SK-N-DZ (cell line): ENCODE measurements at places on chromosomes 12 and 14.

DNA sequence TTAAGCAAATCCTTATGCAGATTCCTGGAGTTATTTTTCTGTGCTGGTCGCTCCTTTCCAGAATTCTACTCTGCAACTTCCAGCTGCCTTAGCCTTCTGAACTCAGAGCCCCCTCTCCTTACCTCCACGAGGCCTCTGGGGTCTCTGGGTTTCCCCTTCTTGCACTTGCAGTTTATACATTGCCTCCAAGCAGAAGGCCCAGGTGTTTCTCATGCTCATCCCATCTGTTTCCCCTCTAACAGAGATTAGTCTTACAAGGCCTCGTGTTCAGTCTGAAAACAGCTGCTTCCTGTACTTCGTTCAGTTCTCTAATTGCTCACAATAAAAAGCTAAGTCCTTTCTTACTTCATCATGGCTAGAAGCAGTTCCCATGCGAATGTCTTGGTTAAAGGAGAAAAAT is 134.4 kb upstream of the FGD4 start:
- no peak for DNase-seq

DNA sequence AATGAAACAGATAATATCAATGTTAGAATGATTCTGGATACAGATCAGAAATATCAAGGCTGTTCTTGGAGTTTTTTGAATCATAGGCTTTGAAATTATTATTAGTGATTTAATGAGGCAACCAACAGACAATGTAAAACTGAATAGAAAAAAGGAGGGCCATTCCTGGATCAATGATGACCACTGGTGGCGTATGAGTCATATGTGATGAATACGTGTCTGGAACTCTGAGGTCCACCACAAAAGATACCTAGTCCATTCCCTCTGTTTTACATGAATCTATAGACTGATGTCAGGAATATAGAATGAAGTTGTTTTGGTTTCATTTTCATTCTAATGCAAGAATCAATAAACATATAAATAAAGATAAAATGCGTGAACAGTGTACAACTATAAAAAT is 78.3 kb upstream of the RTL1 start:
- DNase-seq: no peak

DNA sequence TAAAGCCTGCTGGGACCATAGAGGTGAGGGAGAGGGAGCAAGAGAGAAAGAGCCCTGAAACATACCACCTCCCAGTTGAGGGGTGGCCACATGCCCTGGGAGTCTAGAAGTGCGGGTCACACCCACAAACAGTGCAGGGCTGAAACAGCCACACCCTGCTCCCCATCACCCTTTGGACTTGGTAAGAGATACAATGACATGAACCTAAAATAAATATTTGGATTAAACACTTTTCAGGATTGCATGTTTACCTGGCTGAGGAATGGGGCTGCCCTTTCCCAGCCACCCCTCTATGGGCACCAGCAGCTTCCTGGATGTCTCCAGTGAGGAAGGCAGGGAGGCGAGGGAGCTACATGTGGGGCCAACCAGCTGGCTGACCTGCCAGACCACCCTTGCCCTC is 39.0 kb upstream of the TC2N start:
- no peak for DNase-seq

GRCh38 chr12:100823963-100824362 is 29.4 kb downstream of the ANO4 start:
- no peak for DNase-seq

- DNase-seq: no peak
These were observed 8.8 kb downstream of the SERPINA1 start for GRCh38 chr14:94379291-94380224.

DNA sequence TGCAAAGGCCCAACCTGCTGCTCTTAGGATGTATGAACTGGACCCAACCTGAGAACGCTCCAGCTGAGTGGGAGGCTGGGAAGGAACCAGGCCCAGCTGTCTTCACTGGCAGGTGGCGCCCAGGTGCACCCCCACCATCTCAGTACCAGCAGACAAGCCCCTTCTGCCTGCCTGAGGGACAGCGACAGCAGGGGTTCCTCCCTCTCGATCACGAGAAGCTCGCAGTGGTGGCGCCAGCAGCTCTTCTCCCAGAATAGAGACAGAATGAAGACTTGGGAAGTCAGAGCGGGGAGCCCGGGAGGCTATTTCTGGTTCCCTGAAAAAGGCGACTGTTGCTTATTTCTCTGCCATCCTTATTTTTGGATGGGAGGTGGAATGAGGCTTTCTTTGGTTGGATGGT is 46.5 kb downstream of the CHGA start:
- DNase-seq: no peak

DNA sequence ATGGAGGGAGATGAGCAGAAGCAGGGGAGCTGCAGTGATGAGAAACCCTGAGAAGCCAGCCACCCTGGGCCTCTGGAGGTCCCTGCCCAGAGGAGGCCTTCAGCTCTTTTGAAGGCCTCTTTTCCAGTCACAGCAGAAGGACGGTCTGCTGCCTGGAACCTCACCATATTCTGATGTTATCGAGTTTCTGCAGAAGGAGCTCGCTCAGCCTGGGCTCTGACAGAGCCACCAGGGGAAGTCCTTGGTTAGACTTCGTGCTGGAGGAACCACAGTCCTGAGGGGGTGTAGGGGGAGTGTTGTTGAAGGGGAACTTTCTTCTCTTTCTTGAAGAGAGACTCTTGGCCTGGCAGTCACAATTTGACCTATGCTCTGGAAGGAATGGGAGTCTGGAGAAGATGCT is 25.1 kb upstream of the BATF start:
- no peak for DNase-seq

DNA sequence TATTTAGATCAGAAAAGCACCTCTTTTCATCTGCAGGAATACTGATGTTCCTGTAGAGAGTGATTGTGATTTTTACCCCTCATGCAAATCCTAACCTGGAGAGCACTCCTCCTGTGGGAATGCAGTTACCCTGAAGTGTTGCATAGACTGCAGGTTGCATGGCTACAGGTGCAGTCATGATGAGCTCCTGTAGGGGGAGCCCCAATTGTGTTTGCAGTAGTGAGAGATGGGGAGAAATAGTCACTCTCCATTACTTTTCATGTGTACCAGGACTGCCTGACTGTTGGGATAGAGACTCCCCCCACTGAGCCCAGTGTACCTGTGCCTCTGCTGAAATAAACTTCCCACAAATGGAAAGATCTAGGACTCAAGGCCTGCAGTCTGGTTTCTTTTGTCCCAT is 1086.5 kb downstream of the SLC6A15 start:
- DNase-seq: peak; percentile 15

DNA sequence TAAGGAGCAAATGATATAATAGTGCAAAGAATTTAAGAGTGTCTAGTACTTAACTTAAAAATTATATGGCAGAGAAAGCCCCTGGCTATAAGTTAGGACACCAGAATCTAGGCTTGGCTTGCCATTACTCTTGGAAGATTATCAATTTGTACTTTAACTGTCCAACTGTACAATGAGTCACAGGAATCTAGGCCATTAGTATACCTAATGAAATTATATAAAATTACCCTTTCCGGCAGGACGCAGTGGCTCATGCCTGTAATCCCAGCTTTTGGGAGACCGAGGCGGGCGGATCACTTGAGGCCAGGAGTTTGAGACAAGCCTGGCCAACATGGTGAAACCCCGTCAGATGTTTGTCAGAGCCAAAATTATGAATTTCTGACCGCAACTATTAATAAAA is 691 bp upstream of the OR6S1 start:
- no peak for DNase-seq

GRCh38 chr12:82793751-82794281 is 107.1 kb downstream of the TMTC2 start:
- DNase-seq: no peak

GRCh38 chr14:76669770-76670169 is 91.5 kb upstream of the VASH1 start:
- DNase-seq: no peak

DNA sequence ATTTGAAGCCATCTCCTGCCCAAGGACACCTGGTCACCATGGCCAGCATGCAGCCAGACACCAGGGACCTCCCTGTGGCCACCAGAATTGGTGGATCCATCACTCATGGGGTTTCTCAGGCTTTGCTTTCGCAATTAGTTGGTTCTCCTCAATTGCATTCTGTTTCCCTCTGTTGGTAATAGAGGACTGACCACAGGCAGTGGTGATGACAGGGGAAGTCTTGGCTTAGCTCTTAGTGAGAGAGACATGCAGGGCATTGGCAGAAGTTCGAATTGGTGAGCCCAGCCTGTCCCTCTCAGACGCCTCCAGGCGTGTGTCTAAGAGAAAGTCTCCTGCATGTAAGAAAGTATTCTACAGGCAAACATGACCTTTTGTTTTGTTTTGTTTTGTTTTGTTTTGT is 21.3 kb downstream of the HCAR2 start:
- DNase-seq: no peak

GRCh38 chr12:67533159-67533558 is 115.4 kb upstream of the DYRK2 start:
- no peak for DNase-seq

DNA sequence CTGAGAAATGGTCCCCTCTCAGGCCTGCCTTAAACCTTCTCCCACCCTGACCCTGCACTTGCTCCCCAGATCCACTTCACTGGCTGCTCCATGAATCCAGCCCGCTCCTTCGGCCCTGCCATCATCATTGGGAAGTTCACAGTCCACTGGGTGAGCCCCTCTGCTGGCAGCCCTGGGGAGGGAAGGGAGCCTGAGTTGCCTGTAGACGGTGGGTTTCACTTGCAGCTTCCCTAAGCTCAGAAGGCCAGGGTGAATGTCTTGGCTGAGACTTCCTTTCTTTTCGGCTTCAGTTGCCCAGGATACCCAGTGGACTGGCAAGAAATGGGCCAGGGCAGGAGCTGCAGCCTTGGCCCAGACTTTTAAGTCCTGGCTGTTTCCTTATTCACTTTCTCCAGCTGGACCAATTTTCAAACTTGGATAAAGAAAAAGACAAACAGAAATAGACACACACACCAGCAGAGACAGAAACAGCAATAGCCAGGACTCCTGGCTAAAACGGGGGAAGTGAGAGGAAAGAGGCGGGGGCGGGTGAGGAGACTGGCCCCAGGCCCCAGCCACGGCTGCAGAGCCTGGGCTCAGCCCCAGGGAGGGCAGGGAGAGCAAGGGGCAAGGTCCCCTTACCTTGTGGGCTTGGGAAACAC is 2.0 kb downstream of the AQP6 start:
- DNase-seq: no peak

DNA sequence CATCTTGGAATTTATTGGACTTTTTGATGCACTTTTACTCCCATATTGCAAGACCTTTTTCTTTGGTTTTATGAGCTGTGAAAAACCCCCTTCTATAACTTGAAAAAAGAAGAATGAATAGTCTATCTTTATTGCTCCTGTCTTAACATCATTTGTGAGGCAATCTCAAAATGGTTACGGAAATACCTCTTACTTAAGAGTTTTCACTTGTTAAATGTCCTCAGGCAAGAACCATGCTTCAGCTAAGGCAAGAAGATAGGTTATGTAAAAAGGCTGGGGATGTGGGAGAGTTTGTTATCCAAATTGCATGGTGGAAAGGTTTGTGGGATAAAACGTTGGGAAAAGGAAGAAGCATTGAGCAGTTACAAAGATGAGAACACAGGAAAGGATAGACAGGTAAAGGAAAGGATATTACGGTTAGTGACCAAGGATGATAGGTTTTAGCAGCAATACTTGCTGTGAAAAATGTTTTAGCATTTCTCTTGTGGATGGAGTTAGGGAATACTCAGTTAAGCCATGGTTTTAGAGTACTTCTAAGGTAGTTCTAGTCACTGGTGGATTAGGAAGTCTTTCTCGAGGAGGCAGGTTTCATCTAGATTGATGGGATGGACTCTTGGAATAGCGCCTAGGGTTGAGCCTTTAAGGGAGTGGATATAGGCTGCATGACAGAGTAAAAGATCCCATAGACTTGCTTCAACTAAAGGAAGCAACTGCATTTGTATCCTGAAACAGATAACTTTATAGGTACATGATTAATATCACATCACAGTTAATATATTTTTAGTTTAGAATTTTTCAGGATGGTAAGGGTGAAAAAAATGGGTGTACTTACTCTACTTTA is 30.3 kb downstream of the MDM2 start:
- DNase-seq: no peak
